GM18507 (cell line): ENCODE measurements at places on chromosomes 12 and 14.

GRCh38 chr14:74867673-74868072 lies 8.3 kb downstream of the PROX2 start:
- DNase-seq = no peak

DNA sequence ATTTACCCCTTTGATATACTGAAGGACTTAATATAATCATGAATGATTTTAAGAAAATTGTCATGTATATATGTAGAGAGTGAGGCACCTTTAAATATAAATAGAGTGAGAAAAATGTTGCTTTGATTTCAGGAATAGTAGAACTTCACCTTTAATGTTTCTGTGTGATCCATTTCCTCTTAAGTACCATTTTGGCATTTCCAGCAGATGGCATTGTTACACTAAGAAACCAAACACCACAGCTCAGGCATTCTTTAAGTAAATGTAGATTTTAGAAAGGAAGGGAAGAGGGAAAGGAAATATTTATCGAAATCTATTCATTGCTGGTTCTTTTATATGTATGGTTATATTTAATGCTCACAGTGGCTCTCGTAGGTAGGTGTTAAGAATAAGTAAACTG lies 556.7 kb upstream of the FBXO33 start:
- DNase-seq = no peak

- no peak for DNase-seq
Observed at GRCh38 chr14:21768116-21768874, 94.7 kb upstream of the OR4E1 start.

- DNase-seq = no peak
Observed at GRCh38 chr14:66974397-66975025, 214.7 kb upstream of the GARIN2 start.

DNA sequence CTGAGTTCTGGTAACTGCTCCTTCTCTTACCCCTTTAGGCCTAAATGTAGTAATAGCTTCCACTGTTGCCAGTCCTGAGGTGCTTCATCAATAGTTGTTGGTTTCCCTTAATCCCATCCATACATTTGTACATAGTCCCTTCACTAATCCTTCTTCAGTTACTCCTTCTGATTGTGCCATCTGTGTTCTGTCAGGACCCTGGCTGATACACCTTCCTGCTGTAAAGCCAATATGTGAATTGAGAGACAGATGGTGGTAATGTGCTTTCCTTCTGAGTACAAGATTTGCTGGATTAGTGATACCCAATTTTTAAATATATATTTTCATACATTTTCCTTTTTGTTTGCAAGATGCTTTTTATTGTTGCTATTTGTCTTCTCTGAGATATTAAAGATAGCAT lies 66.4 kb downstream of the OTOGL start:
- no peak for DNase-seq

DNA sequence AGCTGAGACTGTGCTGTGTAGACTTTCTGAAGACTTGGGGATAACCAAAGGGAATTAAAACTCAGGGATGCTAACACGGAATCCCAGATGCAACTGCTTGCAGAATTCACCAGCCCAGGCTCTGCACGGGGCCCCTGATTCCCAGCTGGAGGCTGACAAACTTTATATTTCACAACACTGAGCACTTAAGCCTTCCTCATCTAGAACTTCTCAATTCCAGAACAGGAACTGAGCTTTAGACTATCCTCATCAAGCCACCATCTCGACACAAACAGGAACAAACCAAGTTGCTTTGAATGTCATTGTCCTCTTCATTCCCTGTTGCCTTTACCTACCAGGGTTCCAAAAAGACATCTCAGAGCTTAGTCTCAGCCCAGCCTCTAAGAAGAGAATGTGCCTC lies 22.2 kb downstream of the CCDC63 start:
- DNase-seq = no peak

DNA sequence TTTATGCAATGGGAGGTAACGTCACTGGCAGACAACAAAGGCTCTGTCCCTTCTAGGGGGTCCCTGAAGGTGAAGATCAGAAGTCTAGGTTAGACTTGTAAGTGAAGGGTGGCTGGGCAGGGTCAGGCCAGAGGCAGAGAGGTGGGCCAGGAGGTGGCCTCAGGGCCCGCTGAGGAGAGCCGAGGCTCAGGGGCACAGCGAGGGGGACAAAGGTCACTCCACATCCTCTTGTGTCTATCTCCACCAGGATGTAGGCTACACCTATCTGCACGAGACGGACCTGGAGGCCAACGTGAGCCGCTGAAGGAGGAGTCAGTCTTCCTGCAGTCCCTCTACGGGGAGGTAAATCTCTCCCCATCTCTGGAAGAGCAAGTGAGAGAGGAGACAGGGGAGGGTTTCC lies 20.3 kb downstream of the KRT85 start:
- DNase-seq = no peak

GRCh38 chr12:124399622-124400021 lies 104.7 kb downstream of the RFLNA start:
- peak; percentile 50 for DNase-seq

DNA sequence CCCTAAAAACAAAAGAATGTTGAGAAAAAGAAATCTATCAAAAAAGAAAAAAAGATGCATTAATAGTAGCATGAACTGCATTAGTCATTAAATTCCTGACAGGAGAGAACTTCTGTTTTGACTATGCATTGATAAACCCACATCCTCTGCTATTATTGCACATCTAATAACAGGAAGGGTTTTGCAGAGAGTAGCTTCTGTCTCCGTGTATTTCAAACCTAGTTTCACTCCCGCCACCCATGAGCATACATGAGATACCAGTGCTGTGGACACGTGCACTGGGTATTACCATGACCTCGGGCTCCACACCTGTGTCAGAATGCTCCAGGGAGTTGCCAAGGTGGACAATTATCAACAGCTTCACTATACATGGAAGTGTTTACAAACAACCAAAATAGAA lies 449.1 kb upstream of the SOX5 start:
- DNase-seq = no peak

DNA sequence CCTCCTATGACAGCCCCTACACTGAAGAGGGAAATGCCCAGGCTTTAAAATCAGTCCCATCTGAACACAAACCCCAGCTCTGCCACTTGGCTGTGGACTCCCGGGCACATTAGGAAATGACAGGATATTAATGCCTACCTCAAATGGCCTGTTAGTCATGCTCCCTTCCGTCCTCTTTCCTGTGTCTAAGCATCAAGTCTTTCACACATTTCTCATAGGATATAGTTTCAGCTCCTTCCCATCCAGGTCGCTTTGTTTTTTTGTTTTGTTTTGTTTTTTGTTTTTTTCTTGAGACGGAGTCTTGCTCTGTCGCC lies 16.1 kb downstream of the PLEK2 start:
- DNase-seq = no peak

DNA sequence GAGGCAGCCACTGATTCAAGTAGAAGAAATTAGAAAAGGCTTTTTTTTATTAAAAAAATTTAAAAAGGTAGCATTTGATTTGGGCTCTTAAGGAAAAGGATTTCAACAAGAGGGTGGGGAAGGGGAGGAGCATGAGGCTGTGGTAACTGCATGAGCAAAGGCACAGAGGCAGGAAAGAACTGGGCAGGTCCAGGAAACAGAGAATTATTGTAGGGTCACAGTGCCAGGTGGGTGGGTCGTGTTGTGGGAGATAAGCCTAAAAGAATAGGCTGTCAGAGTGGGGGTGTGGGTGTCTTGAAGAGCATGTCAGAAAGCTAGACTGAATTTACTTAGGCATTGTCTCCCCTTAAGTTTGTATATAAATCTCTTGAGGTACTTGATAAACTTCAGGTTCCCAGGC lies 7.8 kb downstream of the LIMA1 start:
- DNase-seq = no peak

- DNase-seq = no peak
Observed at GRCh38 chr12:2290516-2291065, 237.8 kb downstream of the CACNA1C start.

DNA sequence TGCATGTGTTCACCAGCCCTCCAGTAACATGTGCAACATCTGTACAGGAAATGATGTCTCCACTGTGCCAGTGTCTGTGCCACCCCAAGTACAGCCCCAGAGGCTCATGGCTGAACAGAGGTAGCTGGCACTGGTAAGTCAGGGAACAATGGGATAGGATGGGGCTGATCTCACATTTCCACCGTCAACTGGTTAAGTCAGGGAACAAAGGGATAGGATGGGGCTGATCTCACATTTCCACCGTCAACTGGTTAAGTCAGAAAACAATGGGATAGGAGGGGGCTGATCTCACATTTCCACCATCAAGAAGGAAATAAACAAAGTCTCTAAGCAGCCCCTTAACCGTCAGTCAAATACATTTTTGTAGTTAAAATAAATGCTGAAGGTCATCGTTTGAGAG lies 246.6 kb downstream of the TMEM132D start:
- DNase-seq = no peak

GRCh38 chr14:91884664-91885063 lies 17.3 kb upstream of the TC2N start:
- DNase-seq = no peak

- DNase-seq = no peak
Observed at GRCh38 chr12:124949779-124950728, 35.6 kb upstream of the UBC start.

- DNase-seq = no peak
Observed at GRCh38 chr12:124726596-124727263, 136.9 kb downstream of the SCARB1 start.

DNA sequence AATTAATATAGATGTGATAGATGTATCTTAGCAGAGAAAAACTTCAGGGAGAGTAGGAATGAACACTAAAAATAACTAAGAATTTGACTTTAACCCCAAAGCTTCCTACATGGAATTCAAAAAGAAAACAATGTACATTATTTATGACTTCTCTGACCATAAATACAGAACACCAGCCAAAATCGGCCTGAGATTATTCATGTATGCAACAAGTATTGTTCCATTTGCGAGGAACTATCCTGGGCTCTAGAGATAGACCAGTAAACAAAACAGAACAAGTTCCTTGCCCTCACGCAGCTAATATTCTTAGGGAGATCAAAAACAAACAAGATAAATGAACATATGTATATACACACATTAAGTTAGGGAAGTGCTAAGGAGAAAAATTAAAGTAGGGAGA lies 432.3 kb upstream of the SOX5 start:
- DNase-seq = no peak

GRCh38 chr12:12997734-12998133 lies 2.3 kb downstream of the HEBP1 start:
- no peak for DNase-seq

DNA sequence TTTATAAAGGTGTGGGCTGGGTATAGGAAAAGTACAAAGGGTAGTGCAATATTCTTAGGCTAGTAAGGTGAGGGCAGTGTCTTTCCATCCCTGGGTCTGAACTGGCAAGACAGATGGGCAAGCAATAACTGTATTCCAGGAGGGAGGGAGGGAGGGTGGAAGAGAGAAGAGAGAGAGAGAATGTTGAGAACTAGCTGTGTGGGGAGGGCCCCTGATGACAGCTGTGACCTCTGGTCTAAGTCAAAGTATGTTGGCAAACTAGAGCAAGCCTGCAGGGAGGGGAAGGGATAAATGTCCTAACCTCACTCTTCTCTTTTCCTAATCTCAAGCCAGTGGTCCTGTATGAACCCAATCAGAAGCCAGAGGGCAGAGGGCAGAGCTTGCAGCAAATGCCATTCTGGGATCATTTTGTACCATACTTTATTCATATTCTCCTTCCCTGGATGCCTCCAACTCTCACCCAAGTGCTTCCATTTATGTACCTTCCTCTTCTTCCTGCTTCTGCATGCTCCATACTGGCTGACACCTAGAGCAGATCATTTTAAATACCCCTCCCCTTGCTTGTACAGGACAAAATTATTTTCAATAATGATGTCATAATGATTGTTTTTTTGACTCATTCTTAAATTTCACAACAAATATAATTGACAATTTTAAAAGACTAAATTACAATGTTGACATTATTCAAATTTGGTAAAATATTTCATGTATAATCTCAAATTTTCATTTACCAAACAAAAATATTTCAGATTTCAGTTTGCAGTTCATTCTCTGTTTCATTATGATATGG lies 75.9 kb downstream of the AKAP6 start:
- no peak for DNase-seq

DNA sequence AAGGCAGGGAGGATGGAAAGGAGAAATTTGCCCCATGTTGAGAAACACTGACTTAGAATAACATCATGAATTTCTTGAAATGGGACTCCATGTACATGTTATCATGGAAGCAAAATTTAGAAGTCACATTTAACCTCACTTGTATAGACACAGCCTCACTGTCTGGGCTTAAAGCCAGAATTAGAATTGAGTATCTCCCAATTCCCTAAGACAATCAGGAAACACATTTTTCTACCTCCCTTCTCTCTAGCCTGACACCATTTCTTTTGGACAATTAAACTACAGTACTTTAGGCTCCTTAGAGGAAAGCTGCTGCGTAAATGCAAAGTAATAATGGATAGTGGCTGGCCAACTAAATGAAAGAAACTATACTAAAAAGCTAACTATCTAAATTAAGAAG lies 795.5 kb downstream of the C12orf50 start:
- no peak for DNase-seq

DNA sequence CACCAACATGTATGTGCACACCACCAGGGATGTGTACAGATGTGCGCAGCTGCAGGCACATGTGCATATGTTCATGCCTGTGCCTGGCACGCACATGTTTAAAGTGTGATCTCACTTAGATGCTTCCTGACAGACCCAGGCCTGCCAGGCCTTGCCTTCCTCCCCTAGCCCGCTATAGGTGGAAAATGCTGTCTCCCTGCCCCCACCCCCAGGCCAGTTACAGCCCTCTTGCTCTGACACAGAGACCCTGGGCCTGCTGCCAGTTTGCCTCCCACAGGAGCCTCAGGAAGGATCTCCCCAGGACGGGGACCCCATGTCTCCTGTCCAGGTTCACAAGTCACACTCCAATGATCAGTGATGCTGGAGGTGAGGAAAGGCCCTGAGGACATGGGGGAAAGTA lies 21.6 kb downstream of the FIGNL2 start:
- DNase-seq = no peak

GRCh38 chr12:108187831-108188230 lies 58.7 kb downstream of the WSCD2 start:
- DNase-seq = no peak

- DNase-seq = no peak
Observed at GRCh38 chr12:124995200-124995961, 1.9 kb downstream of the BRI3BP start.

DNA sequence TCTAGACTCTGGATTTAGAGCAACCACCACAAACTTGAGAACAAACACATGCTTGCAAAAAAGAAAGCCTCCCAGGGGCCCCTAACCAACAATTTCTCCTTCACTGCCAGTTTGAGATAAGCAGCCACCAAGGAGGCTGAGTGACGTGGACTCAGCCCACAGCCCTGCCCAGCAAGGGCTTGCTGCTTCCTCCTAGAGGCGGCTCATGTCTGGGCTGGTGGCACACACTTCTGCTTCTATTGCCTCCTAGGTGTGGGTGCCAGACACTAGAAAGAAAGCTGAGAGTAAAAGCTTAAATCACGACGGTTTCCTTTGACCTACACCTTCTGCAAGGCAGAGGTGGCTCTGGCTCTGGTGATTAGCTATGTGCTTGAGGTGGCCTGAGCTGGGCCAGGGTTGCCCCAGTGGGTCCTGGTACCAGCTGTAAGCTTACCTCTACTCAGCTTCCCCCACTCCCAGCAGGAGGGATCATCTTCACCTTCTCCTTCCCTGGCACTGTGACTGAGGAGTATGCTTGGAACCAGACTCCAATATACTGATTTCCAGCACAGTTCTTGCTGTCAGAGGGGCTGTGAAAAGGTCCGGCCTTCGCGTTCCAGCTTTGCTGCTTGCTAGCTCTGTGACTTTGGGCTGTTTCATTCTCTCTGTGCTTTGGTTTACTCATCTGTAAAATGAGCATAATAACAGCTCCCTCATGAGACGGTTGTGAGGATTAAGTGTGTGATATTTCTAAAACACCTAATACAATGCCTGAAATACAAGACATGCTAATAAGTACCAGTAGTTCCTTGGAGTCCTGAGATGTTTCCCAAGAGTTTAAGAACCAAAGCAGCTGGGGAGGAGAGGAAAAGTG lies 89.7 kb upstream of the PARP11 start:
- DNase-seq = no peak

- no peak for DNase-seq
Observed at GRCh38 chr12:98752726-98753125, 107.6 kb downstream of the APAF1 start.
